Brain (organoid and tissue), 16 donors: ENCODE measurements at places on chromosomes 7 and 10. TPM values are rescaled to one million over a fixed set of nuclear protein-coding genes. Genes with fewer than 3 reads are reported as not detected.

Gene NKX2-3
- not detected for polyA plus RNA-seq

Gene SH3PXD2A
- 43.1 TPM for polyA plus RNA-seq

Gene SPDYE2
- not detected for polyA plus RNA-seq

Gene FAM25G
- not detected for polyA plus RNA-seq

Gene GFRA1
- polyA plus RNA-seq = 1.6 TPM

Gene TAS2R3
- polyA plus RNA-seq = not detected

Gene VOPP1
- 101 TPM for polyA plus RNA-seq

Gene IKZF1
- 0.42 TPM for polyA plus RNA-seq

Gene CACNB2
- 2.9 TPM for polyA plus RNA-seq

Gene MSS51
- polyA plus RNA-seq = not detected

Gene C10orf67
- 0.27 TPM for polyA plus RNA-seq

Gene SLC12A9
- polyA plus RNA-seq = 15.7 TPM

Gene TLX1
- not detected for polyA plus RNA-seq

Gene PAPSS2
- 8.1 TPM for polyA plus RNA-seq

Gene DNAJC12
- polyA plus RNA-seq = 25.1 TPM

Gene ADARB2
- polyA plus RNA-seq = 23.3 TPM

Gene GPR15LG
- polyA plus RNA-seq = not detected

Gene OIT3
- not detected for polyA plus RNA-seq

Gene PALD1
- polyA plus RNA-seq = 6.4 TPM

Gene OPTN
- 58.3 TPM for polyA plus RNA-seq

Gene FFAR4
- 0.78 TPM for polyA plus RNA-seq

Gene CLRN3
- polyA plus RNA-seq = not detected

Gene AZGP1
- 21.4 TPM for polyA plus RNA-seq

Gene IRF5
- polyA plus RNA-seq = 2.7 TPM

Gene COL17A1
- 0.63 TPM for polyA plus RNA-seq

Gene GIMAP5
- polyA plus RNA-seq = 8.7 TPM

Gene ACHE
- 9.3 TPM for polyA plus RNA-seq

Gene LIPJ
- not detected for polyA plus RNA-seq

Gene CYP2E1
- polyA plus RNA-seq = 1.6 TPM

Gene GRM8
- polyA plus RNA-seq = 11.8 TPM

Gene SYNPO2L
- 0.12 TPM for polyA plus RNA-seq

Gene TRRAP
- polyA plus RNA-seq = 32.3 TPM

Gene THSD7A
- 1.3 TPM for polyA plus RNA-seq

Gene BTBD16
- polyA plus RNA-seq = 0.97 TPM

Gene MMP21
- polyA plus RNA-seq = not detected

Gene OR6B1
- not detected for polyA plus RNA-seq

Gene ZPBP
- not detected for polyA plus RNA-seq

Gene DNAJB9
- 13.5 TPM for polyA plus RNA-seq

Gene EBF3
- polyA plus RNA-seq = 22.3 TPM
